ENCODE measurements at places on chromosomes 7 and 10.

GRCh38 chr10:44056206-44056605 is 328.7 kb downstream of the CXCL12 start:
- DNase-seq, result no peak

- DNase-seq, result no peak
These were observed 110.4 kb downstream of the RBM20 start for GRCh38 chr10:110754375-110755105.

- no peak for DNase-seq
These were observed 48.6 kb downstream of the CUL2 start for GRCh38 chr10:35041502-35041879.

GRCh38 chr10:129754211-129755050 is 209.6 kb downstream of the EBF3 start:
- DNase-seq, result no peak

DNA sequence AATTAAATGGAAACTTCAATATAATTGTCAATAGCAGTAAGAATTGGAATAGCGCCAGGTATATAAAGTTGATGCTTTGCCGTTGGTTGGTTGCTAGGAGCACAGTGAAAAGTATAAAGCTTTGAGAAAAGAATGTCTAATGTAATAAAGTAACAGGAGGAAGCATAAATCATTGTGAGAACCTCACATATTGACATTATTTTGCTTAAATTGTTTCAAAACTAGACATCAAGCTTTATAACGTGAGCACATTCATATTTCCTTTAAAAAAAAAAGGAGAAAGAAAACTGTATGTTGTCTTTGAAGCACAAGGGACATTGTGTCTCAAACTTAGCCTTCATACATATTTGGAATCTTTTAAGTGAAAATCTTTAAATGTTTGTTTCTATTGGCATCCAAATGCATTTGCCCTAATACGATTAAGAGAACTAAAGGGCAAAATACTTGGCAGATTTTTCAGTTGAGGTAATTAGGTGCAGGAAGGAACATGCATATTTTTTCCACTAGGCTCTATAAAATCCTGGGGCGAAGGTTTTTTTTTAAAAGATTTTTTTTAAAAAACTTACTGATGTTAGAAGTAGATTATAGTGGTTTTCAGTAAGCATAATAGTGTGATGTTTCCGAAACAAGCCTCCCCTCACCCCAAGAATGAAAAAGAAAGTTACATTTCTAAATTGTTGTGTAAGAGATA is 92.4 kb downstream of the ARID5B start:
- peak; percentile 57 for DNase-seq

GRCh38 chr7:97733276-97734161 is 1.6 kb downstream of the TAC1 start:
- DNase-seq, result no peak

- DNase-seq, result no peak
These were observed 1262.6 kb upstream of the SORCS1 start for GRCh38 chr10:108427146-108427545.

DNA sequence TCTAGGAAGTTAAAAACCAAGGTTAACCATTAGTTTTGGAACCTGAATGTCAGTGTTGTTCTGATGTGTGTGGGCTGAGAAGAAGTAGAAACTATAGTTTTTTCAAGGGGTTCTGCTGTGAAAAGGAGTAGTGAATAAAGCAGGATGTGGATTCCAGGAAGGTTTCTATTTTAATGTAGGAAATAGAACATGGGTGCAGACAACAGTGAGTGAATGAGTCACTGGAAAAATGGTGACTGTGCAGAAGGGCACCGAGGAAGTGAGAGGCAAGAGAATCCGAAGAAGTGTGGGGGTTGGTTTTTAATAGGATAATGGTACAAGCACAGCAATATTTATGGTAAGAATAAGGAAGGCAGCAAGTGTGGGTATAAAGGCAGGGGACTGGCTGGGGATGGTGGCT is 120.4 kb downstream of the ARHGAP21 start:
- DNase-seq, result no peak

GRCh38 chr10:5036511-5036910 is 32.9 kb upstream of the AKR1C2 start:
- no peak for DNase-seq

GRCh38 chr7:128205068-128205467 is 36.0 kb upstream of the LEP start:
- no peak for DNase-seq

DNA sequence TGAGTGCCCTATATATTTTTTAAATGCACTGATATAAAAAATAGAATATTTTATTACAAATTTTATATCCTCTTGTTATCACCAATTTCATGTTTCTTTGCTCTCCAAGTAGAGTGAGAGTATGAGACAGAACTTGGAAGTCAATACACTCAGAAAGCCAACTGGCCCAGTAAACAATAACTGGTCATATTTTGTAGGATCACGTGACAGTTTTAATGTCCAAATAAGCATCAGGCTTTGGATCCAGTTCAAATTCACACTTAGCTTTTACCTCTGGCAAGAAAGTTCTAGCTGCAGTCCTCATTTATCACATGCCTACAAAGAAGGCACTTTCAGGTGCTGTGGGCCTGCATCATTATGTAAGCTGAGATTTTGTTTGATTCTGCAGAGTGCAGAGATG is 21.6 kb upstream of the TPK1 start:
- no peak for DNase-seq

GRCh38 chr7:102119925-102120324 is 166.7 kb upstream of the SH2B2 start:
- no peak for DNase-seq

- DNase-seq, result no peak
These were observed 754.4 kb upstream of the IGFBP3 start for GRCh38 chr7:46675456-46675855.

- DNase-seq, result no peak
These were observed 68.9 kb upstream of the ZNF33B start for GRCh38 chr10:42707234-42707633.

GRCh38 chr10:17025444-17026295 is 103.9 kb downstream of the CUBN start:
- DNase-seq, result peak; percentile 85

GRCh38 chr7:131950758-131951157 is 394.3 kb upstream of the PODXL start:
- no peak for DNase-seq

DNA sequence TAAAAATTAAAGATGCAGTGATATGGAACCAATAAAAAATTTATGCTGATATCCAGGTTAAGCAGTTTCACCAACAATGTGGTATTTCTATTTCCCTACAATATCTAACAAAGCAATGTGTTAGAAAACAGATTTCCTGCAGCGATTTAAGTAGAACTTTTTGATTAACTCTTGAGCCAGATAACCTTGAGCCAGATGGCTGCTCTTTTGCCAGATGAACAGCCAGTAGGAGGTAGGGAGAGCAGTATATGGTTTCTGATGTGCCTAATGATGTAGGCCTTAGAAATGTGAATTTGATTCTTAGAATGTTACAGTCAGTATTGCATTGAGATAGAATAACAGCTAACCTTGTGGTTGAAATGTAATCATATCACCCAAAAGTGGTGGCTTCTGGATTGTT is 31.1 kb downstream of the STAMBPL1 start:
- DNase-seq, result no peak

DNA sequence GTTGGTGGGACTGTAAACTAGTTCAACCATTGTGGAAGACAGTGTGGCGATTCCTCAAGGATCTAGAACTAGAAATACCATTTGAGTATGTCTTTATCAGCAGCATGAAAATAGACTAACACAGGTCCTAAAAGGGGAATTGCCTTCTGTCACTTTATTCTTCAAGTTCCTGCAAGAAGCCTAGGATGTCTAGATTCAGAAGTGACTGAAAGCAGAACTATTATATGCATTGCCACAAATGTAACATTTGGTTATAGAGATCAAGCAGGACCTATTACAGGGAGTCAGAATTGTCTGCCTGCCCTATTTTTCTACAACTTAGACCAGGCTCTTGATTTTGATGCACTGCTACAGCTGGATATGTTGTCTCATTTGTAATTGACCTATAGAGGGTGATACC is 364.7 kb downstream of the SORCS1 start:
- DNase-seq, result no peak

DNA sequence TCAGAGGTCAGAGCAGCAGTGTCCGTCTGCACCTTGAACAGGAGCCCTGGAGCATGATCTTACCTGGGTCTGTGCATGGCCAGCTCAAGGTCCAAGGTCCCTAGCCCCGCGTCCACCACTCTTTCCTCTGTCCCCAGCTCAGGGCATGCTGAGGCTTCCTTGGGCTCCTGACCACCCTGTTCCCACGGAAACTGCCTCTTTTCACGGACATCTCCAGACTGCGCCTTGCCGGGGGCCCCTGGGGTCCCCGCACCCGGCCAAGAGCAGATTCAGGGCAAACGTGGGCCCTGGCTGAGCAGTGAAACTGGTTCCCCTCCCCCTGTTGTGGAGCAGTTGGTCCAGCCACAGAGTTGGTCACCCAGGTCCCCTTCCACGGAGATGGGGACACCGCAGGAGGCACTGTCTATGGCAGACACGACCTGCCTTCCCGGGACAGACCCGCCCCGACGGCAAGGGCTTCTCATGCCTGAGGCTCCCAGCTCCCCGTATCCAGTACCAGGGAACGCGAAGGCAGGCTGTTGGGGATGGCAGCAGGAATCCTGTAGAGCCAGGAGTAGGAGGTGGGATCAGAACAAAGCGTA is 217.4 kb upstream of the PPP2R2D start:
- no peak for DNase-seq

GRCh38 chr7:123637203-123637602 is 18.5 kb upstream of the LMOD2 start:
- no peak for DNase-seq

GRCh38 chr7:28749638-28750037 is 208.5 kb downstream of the TRIL start:
- no peak for DNase-seq

- DNase-seq, result no peak
These were observed 50.0 kb downstream of the AOC1 start for GRCh38 chr7:150902078-150903033.

DNA sequence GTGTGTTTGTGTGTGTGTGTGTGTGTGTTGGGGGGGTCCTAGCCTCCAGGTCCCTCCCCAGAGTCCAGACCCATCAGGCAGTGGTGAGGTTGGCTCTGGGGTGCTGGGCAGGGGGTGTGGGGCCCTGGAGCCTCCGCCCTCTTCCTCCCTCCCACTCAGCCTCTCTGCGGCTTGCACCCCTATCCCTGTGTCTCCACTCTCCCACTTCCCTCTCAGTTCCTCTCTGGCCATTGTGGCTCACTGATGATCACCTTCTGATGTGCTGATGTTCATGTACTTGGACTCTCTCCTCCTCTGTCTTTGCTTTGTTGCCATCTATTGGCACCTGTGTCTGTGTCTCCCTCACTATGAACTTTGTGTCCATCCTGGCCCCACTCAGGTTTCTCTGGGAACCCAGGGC is 298.7 kb downstream of the ZEB1 start:
- DNase-seq, result no peak

DNA sequence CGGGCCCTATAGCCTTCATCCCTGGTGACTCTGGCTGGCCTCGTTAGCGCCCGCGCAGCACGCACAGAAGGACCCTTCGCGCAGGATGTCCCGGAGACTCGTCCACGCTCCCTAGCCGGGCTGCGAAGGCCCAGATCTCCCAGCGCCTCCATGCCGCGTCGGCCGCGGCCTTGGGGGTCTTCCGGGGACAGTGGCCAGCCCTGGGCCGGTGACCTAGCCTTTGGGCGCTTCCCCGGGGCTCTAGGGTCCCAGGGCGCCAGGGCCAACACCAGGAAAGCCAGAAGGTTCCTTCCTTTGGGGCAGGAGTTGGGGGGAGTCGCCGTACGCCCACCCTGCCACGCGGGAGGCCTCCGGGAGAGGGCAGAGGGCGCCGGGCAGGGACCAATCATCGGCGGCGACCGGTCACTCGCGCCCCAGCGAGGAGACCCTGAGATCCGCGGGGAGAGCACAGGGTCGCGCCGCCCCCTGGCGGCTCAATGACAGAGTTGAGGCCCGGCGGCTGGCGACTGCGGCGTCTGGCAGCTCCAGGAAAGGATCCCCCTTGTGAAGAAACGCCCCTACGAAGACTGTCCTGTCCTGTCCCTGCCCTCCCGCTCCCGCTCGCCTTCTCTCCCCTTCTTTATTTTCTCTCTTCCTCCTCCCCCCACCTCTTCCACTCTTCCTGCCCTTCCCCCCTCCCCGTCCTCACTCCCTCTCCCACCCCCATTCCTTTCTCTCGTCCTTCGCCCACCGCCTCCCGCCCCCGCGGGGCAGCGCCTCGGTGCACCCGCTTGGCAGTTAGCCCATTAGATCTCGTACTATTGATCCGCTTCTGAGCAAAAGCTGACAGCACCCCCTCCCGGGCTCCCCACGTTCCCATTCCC is 62.3 kb upstream of the LBX1 start:
- DNase-seq, result peak; percentile 43

DNA sequence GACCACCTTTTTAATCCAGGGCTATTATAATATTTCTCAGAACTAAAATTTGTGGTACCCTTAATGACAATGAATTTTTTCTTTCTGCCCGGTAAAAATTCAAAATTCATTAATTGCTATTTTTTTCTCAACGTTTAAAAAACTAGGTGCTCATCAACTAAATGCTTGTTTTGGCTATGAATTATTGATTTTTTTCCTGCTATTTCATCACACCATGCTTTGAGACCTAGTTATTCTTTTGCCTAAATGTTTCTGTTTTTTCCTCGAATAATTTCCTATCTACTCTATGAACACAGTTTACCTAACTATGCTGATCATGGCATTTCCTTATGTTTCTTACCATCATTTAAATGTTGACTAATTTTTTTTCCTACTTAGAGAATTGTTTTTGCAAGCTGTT is 5.6 kb upstream of the CD36 start:
- no peak for DNase-seq

GRCh38 chr10:71268758-71269157 is 50.3 kb upstream of the SLC29A3 start:
- DNase-seq, result no peak

- no peak for DNase-seq
These were observed 98.3 kb downstream of the TMEM130 start for GRCh38 chr7:98771519-98771918.

- no peak for DNase-seq
These were observed 163.1 kb upstream of the PLXNA4 start for GRCh38 chr7:132739271-132739955.

DNA sequence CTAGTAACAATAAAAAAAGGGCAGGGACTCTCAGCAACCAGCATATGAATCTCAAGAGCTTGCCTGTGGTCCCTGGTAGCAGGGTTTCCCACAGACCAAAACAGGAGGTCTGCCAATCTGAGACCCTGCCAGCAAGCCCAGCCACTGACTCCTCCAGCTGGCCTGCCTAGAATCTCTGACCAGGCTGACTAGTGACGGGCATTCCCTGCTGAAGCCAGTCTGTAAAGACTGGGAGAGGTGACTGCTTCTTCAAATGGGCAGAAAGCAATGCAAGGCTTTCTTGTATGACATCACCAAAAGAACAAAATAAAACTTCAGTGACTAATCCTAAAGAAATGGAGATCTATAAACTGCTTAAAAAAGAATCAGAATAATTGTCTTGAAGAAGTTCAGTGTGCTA is 249.4 kb downstream of the TCF7L2 start:
- no peak for DNase-seq

- DNase-seq, result peak; percentile 10
These were observed 1.9 kb upstream of the SGMS1 start for GRCh38 chr10:50625649-50626132.

Data from CD4-positive, alpha-beta T cell treated with Interleukin-17A for 1 hour (primary cell).